ENCODE measurements at places on chromosomes 3 and 15.

- no peak for DNase-seq
These were observed 59.9 kb upstream of the PPIB start for GRCh38 chr15:64222573-64223366.

- no peak for DNase-seq
These were observed 41.8 kb upstream of the CCNL1 start for GRCh38 chr3:157201648-157202278.

- DNase-seq: no peak
These were observed 90.1 kb upstream of the NEO1 start for GRCh38 chr15:72962054-72962702.

DNA sequence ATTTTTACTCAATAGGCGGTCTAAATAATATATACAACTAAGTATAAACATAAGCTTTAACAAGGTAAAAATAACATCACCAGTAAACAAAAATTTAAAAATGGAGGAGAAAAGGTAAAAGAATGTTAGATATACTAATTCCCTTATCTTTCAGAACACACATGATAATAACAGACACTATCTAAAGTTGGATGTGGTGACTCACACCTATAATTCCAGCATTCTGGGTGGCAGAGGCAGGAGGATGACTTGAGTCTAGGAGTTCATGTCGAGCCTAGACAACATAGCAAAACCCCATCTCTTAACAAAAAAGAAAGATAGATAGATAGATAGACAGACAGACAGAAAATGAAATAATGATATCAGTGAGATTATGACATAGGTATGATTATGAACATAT lies 85.1 kb downstream of the STAG1 start:
- no peak for DNase-seq

GRCh38 chr3:169286992-169287391 lies 376.5 kb downstream of the MECOM start:
- DNase-seq: peak; percentile 76

GRCh38 chr15:101244036-101244781 lies 7.6 kb downstream of the CHSY1 start:
- DNase-seq: no peak

- peak; percentile 33 for DNase-seq
These were observed 42.6 kb upstream of the ATP2C1 start for GRCh38 chr3:130851277-130851676.

GRCh38 chr3:63652066-63652725 lies at the start of gene SNTN:
SNTN (plus strand) TSS chr3:63652675; CDS start chr3:63652688, 13 bp downstream.
- DNase-seq: no peak

DNA sequence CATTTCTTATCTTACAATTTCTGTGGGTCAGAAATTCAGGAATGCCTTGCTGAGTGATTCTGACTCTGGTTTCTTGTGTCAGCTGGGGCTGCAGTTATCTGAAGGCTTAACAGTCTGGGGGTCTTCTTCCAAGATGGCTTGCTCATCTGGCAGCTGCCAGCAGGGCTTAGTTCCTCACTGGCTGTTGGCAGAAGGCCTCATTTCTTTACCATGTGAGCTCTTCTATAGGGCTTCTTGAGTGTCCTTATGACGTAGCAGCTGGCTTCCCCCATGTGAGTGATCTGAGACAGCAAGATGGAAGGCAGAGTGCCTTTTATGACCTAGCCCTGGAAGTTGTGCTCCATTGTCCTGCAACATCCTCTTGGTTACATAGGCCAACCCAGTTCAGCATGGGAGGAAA lies 82.0 kb upstream of the PDZRN3 start:
- DNase-seq: no peak

- no peak for DNase-seq
These were observed 27.2 kb downstream of the CFAP91 start for GRCh38 chr3:119729996-119730395.

DNA sequence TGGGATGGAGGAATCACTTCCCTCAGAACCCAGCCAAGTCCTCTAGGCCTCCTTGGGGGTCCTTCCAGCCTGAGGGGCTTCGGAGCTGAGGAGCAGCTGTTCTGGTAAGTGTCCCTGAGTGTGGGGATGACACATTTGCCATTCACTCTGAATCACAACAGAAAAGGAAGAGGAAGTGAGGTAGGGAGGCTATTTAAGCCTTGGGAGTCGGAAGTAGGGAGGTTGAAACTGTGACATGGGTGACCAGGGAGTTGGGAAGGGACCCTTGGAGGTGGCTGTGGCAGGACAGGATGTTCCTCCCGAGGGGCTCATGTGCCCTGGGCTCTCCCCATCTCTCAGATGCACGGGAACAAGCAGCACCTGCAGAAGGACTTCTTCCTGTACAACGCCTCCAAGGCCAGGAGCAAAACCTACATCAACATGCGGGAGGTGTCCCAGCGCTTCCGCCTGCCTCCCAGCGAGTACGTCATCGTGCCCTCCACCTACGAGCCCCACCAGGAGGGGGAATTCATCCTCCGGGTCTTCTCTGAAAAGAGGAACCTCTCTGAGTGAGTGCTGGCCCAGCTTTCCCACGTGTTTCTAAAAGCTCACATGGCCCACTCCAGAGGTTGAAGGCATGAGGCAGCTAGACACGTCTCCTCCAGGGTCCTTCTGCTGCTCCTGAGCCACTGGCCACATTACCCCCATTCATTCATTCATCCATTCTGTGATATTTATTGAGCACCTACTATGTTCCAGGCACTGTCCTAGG lies 43.3 kb downstream of the CAPN3 start:
- DNase-seq: no peak

DNA sequence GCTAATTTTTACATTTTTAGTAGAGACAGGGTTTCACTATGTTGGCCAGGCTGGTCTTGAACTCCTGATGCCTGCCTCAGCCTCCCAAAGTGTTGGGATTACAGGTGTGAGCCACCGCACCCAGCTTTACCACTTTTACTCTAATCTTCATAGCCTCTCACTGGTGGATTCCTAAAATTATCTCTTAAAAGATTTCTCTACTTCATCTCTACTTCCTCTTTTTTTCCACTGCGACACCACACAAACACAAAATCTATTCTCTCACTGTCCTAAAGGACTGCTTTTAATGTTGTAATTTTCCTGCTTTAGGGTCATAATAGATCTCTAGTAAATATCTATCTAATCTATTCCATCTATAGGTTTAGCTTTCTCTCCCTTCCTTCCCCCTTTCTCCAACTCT lies 34.0 kb upstream of the TBL1XR1 start:
- DNase-seq: no peak

GRCh38 chr3:2653706-2654105 lies 456.5 kb downstream of the IL5RA start:
- no peak for DNase-seq

DNA sequence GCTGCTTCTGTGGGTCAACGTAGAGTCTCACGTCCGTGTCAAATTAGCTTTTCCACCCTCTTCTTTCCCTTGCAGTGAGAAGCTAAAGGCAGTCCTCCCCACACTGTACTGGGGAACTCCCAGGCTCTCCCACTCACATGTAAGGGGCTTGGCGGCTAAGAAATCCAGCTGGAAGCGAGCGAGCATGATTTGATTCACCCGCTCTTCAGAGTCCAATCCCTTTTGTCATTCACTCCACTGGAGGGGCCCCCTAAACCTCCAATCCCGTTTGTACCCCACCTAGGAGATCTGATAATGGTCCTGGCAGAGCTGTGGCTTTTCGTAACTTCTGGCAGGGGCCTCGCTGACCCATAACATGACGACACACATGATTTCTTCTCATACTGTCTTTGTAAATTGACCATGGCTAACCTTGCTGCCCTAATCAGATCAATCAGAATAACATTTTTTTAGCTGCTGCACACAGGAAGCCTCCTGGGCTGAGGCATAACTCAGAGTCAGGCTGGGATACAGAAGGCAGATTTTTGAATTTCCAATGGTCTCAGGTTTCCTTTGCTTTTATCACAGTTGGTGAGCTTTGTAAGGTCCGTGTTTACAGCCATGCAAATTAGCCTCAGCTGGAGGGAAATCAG lies 235.2 kb downstream of the GREM1 start:
- DNase-seq: no peak

All from DMS79 treated with DMSO at 0.1 percent for 48 hours (cell line).